ENCODE measurements at places on chromosomes 6 and 20. TPM values are rescaled to one million over a fixed set of nuclear protein-coding genes. Genes with fewer than 3 reads are reported as not detected.

The GHRH gene
- total RNA-seq = not detected

The BHLHE23 gene
- total RNA-seq = not detected

DNA sequence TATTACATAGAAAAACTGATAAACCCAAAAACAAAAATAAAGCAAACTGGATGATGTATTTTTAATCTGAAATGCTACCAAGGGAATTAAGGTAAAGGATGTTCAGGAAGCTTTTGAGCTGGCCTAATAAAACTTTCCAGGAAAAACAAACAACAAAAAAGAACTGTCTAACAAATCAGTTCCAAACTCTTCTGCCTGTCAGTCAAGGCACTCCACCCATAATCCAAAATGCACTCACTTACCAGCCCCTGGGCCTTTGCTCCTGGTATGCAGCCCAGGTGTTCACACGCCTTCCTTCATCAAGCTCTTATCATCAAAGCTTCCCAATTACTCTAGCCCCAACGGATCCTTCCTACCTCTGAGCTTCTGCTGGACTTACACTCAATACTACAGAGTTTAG is 3.7 kb downstream of the EXOC2 start:
- DNase-seq = no peak

- DNase-seq = no peak
These were observed 409.5 kb downstream of the BTBD3 start for GRCh38 chr20:12327205-12327604.

DNA sequence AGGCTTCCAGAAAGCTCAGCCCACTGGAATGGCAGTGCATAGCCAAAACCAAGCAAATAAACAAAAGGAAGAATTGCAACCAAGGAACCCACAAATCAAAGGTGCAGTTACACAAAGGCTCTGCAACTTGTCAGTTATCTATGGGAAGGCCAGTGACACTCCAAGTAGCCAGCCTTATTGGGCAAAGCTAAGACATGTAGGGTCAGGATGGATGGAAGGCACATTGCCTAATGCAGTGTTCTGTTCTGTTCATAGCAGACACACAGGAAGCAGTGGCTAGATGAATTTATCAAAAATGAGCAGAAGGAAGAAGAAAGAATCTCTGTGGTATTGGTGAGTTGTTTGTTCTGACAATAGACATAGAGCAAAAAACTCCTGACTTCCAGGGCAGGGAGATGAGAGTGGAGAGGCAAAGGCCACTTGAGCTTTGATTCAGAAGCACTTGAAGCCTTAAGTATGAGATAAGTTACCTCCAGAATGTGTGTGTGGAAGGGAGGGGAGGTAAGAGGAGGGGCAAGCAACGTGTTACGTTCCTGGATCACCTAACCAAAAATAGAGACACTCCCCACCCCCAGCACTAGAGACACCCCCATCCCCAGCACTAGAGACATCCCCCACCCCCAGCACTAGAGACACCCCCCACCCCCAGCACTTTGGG is 57.9 kb upstream of the AKAP12 start:
- DNase-seq = peak; percentile 63

- no peak for DNase-seq
These were observed 117.9 kb downstream of the GMDS start for GRCh38 chr6:2127484-2127911.

GRCh38 chr20:5621305-5621704 is 128.9 kb upstream of the SHLD1 start:
- peak; percentile 64 for DNase-seq

DNA sequence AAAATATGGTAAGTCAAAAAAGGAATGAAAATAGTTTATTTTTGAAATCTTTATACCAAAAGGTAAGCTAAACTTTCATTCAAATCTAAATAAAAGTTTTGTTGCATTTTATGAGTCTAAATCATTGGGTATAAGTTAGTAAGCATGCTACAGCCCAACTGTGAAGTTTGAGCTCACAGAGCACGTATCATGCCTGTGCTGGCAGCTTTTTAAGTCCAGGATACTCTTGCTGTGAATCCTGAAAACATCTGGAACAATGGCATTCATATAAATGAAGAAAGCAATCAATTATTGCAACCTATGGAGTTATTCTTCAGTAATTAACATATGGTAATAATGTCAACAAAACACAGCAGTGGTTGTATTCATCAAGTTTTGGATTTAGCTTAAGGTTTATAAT is 656.9 kb downstream of the RFPL4B start:
- DNase-seq = no peak

All from astrocyte (in vitro differentiated cells and primary cell).